NCI-H2227 treated with DMSO at 0.1 percent for 48 hours (cell line): ENCODE measurements at places on chromosomes 5 and 9.

DNA sequence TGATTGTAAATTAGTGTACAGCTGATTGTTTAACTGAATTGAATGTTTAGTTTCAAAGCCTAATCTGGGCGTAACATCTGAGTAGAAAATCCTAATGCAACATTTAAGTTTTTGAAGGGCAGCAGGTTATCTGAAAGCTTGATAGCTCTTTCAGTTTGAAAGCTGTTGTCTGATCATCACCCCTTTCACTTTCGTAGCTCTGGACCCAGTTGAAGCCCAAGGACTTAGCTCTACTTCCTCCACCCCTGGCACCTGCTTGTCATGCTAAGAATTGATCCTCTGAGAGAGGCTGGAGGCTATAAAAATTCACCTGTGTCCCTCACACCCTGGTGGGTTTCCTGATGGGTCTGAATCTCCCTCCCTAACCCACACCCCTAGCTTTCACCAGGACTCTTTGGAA, 86.0 kb downstream of the ZFAND5 start:
- DNase-seq, result no peak

DNA sequence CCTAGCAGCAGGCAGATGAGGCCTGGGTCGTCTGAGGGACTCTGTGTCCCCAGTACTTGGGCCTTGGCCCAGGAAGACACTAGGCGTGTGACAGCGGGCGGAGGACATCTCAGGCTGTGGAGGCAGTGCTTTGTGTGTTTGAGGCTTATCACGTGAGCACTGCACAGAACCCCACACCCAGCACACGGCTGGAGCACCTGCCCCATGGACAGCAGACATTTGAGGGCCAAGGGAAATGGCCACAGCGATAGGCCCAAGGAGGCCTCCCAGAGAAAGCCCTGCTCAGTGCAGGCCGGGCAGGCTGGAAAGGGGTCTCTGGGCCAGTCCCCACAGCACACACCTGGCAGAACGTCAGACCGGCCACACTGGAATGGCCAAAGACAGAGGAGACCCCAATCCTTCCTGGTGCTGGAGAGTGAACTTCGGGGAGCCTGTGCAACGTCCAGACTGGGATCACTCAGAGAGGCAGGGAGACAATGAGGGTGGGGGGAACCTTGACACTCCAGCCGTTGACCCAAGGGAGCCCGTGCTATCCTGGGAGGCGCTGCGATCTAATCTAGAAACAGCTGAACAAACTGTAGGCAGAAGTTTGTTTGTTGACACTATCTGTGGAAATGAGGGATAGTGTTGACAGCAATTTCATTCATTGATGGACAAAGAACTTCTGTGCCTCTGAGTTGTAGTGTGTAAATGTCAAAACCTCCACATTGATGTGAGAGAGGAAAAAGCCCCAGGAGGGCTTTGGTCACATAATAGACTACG, 19.6 kb upstream of the FLT4 start:
- no peak for DNase-seq

DNA sequence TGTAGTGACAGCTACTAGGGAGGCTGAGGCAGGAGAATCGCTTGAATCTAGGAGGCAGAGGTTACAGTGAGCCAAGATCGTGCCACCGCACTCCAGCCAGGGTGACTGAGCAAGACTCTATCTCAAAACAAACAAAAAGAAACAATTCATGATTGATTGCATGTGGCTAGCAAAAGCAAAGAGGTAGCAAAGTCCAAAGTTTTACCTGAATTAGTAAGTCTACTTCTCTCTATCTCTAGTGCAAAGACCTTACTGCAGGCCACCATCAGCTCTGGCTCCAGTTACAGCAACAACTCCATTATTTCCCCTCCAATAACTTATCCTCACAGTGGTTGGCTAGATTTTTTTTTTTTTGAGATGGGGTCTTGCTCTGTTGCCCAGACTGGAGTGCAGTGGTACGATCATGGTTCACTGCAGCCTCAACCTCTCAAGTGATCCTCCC, 6.2 kb upstream of the SAR1B start:
- no peak for DNase-seq

- DNase-seq, result no peak
Measured at GRCh38 chr5:136619556-136619955, 254.2 kb upstream of the TRPC7 start.

GRCh38 chr5:134071614-134072207, 42.8 kb upstream of the TCF7 start:
- no peak for DNase-seq

GRCh38 chr5:32951878-32952277, 240.8 kb downstream of the NPR3 start:
- no peak for DNase-seq

DNA sequence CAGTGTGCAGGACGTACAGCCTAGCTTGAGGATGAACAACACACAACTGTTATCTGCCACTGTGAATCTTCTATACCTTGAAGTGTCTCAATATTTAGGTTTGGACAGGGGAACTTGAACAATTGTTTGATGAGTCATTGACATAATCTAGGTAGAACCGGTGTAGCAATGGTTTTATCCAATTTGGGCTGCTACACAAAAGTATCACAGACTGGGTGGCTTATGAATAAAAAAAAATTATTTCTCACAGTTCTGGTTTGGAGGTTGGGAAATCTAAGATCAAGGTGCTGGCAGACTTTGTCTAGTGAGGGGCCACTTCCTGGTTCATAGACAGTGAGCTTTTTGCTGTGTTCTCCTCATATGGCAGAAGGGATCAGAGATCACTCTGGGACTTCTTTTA, 359.7 kb downstream of the HCN1 start:
- no peak for DNase-seq

- no peak for DNase-seq
Measured at GRCh38 chr5:133367984-133368383, 244.4 kb downstream of the FSTL4 start.

GRCh38 chr5:125205601-125206225, 459.3 kb upstream of the ZNF608 start:
- DNase-seq, result no peak

DNA sequence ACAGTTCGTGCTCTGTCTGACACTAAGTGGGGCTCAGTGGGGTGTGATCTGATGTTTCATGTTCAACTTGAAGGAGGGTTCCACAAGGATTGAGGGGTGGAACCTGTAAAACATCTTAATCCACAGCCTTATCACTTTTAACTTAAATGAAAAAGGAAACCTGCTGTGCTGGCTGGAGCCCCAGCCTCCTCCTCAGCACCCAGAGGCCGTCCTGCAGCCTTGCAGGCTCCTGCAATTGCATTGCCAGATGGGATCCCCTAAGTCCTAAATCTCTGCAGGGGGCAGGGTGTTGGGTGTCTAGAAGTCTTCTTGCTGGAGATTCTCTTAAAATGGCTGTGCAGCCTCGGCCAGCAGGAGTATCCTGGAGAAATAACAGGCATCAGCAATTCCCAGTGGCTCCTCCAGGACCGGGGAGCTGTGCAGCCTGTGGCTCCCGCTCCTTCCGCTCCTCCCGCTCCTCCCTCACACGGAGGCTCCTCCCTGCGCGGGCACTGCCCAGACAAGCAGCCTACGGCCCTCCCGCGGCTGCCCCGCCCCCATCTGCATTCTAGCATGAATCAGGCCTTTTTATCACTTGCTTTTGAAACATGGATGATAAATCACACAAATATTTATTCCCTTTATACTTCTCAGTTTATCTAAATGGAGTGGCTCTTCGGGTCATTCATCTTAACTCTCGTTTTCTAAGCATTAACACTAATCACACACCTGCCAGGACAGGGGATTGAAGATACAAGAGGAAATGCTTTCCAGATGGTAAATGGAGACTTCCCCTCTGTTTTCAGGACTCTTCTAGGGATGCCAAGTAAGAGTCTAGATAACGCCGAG, 131.0 kb downstream of the ADAMTS16 start:
- DNase-seq, result peak; percentile 8

DNA sequence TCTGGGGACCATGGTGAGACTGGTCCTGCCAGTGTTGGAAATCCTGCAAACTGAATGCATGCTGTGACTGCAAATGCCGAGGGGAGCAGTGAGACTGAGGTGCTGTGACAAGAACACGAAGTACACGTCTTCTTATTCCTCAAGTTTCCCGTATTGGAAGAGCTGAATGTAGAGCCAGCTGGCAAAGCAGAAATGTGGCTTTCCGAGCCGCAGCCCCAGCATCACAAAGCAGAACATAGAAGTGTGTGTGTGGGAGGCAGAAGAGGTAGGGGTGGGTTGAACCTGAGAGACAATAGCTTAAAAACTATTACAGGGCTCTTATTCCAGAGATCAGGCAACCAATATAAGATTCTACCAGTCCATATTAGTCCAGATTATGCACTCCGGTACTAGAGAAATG, 98.8 kb downstream of the CARTPT start:
- no peak for DNase-seq

DNA sequence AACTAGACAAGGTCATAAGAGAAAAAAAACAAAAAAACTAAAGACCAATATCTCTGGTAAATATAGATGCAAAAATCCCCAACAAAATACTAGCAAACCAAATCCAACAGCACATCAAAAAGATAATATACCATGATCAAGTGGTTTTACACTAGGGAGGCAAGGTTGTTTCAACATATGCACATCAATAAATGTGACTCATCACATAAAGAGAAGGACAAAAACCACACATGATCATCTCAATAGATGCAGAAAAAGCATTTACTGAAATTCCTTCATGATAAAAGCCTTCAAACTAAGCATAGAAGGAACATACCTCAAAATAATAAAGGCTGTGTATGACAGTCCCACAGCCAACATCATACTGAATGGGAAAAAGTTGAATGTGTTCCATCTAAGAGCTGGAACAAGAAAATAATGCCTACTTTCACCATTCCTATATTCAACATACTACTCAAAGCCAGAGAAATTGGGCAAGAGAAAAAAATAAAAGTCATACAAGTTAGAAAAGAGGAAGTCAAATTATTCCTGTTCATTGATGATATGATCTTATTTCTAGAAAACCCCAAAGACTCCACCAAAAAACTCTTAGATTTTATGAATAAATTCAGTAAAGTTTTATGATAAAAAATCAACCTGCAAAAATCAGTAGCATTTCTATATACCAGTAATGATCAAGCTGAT, 72.2 kb upstream of the FAM169A start:
- no peak for DNase-seq

GRCh38 chr5:36948041-36948440, 71.5 kb downstream of the NIPBL start:
- no peak for DNase-seq
